RWPE1 (cell line): ENCODE measurements at places on chromosomes 5 and 9.

DNA sequence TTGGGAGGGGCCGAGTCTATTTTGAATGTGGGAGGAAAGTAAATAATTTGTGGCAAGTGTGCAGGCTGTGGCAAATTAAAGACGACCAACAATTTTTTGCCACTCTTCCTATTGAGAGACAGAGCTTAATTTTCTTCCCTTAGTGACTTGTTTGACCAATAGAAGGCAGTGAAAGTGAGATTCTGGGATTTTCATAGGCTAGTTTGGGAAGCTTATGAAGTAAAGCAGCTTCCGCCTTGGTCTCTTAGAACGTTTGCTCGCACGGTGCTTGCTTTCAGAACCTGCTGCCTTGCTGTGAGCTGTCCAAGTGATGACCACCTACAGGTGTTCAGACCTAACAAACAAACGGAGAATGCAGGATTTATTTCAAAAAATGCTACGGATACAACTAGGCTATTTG, 6.7 kb upstream of the OR1N2 start:
- no peak for DNase-seq

DNA sequence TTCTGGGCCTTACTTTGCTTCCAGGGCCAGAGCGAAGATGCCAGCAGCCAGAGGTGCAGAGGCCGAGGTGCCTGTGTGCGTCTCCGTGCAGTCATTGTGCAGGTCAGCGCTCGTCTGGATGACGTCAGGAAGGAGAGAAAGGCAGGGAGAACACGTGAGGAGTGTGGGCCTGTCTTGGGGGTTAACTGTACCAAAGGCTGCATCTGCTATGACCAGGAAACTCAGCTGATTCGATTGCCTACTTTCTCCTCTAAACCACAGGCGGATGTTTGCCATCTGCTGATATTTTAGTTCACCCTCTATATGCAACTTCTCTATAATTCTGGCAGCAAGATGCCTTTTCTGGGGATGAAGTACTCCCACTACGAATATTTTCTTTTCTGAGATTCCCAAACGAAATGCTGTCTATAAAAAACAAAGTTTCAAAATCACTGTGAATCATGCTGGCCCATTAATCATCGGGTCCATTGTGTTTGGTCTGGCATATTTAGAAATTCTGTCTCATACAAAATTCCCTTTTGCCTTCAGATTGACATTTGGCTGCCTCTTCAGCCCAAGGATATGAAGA, 24.8 kb downstream of the PCSK1 start:
- peak; percentile 98 for DNase-seq

DNA sequence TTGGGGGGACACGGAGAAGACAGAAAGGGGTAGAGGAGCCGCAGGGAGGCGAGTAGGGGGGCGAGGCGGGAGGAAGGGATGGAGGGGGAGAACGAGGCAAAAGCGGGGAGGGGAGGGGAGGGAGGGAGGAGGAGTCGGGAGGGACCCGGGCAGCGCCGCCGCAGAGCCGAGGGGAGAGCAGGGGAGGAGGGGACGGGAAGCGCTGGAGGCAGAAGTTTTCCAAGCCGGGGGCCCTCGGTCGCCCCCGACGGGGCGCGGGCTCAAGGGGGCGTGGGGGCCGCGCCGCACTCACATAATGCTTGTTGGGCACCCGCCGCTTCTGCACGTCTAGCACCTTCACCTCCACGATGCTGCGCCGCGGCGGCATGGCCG, 353 bp downstream of the SH3PXD2B start:
- DNase-seq: no peak

DNA sequence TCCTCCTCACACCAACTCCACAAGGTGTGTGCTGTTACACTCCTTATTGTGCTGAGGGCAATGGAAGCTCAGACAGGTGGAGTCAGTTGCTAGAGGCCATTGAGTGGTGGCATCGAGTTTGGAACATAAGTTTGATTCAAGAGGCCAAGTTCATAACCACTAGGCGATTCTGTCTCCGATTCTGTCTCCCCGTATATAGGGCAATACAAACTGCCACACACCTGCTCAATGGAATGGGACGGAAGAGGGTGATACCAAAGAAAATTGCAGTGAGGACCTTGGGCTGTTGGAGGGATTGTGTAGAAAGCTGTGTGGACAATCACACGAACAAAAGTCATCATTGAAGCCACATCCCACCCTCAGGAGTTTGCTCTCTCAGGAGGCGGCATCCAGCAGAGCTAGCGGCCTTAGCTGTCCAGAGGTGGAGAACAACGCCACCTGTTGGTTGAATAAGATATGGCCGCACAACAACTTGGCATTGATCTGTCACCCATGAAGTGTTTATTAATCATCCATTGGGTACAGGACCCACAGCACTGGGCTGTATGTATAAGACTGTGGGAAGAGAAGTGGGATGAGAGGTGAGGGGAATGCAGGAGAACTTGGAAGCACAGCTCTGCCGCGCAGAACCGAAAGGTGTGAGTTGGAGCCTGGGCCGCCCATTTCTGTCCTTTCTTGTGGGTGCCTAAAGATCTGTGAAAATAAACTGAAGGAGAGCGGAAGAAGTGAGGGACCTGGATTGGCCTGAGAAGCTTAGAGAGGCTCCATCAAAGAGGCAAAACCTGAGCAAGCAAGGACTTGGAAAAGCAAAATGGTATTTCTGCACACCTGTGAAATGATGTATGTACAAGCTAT, 16.1 kb upstream of the NEUROG1 start:
- DNase-seq: peak; percentile 84

DNA sequence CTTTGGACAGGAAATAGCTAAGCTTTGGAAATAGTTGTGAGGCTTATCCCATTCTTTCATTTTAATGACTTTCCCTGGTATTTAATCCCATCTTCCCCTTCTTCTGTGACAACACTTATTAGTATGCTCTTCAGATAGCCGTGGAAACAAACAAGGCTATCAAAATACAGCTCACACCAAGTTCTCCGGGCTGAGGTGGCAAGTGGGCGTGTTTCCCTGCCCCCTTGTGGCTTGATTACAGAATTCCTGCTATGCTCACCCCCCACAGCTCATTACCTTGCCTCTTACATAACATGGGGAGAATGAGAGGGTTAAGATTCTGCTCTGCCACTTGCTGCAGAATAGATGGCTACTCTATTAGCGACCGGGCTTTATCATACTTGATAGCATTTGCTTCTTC, 437.1 kb upstream of the TLE4 start:
- no peak for DNase-seq

GRCh38 chr5:158466191-158466590, 607.2 kb upstream of the CLINT1 start:
- DNase-seq: no peak

GRCh38 chr5:179242676-179243075, 102.6 kb downstream of the ADAMTS2 start:
- DNase-seq: no peak

GRCh38 chr5:133775584-133776304, 163.4 kb upstream of the FSTL4 start:
- DNase-seq: no peak

DNA sequence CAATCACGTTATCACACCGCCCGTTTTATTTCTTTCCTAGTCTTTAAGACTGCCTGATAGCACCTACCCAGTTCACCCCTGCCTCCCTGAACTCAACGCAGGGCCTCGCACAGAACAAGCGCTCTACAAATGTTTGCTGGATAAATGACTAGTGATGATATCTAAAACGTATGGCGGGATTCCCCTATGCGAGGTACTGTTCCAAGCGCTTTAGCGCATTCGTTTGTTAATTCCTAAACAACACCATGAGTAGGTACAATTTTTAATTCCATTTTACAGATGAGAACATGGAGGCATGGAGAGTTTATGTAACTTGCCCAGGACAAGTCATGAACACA, 6.6 kb downstream of the POU4F3 start:
- no peak for DNase-seq

GRCh38 chr9:9901624-9902023, 711.2 kb downstream of the PTPRD start:
- no peak for DNase-seq

GRCh38 chr5:30279237-30279636, 914.2 kb upstream of the CDH6 start:
- no peak for DNase-seq

GRCh38 chr5:59097712-59098111, 514.8 kb downstream of the RAB3C start:
- DNase-seq: no peak

DNA sequence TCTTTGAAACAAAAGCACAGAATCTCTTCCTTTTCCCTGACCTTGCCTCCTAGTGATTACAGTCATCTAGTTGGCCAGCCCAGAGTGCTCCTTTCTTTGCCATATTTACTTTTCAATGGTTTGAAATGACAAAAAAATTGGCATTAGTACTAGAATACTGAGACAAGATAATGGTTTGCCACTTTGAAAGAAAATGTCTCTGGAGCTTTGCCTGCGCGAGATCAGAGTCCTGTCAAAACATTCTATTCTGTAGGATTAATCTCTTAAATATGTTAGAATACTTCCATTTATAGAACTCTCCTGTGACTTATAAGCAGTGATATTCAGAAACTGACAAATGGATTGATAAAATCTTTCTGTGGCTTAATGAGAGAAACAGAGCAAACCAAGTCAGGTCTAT, 484.0 kb upstream of the IZUMO3 start:
- DNase-seq: no peak

GRCh38 chr5:63255594-63255993, 677.0 kb downstream of the LRRC70 start:
- no peak for DNase-seq

GRCh38 chr5:59917121-59917520, 23.6 kb upstream of the PDE4D start:
- DNase-seq: no peak

DNA sequence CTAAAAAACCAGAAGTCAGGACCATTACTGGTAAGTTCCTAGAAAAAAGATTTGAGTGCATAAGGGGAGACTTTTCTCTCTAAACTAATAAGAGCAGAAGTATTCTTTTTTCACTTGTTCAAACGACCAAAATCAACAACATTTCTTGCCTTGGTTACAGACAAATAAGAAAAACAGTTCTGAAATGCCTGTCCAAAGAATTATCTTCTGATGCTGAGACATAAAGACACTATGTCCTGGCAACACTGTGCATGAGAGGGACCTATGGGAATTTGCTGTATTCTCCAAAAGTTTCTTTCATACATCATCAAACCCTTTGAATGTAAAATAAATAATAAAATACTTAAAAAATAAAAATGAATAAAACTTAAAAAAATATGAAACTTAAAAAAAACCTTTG, 50.4 kb downstream of the ZNF474 start:
- DNase-seq: no peak

DNA sequence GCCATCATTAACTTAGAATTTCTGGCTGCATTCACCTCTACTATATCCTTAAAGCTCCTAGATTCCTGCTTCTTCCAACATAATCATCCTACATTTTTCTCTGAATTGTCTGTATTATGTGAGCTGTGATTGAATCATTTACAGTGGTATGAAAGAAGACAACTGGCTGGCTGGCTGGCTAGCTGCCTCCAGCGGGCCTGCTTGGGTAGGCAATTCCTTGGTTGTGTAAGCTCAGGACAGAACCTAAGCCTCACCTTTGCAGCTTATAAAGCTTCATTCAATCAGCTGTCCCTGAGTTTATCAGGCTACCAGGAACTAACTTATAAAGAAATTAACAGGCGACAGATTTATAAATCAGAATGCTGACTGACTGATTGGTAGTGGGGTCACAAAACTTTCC, 162.7 kb upstream of the NR3C1 start:
- DNase-seq: no peak

GRCh38 chr5:41821051-41821450, 49.2 kb downstream of the OXCT1 start:
- DNase-seq: no peak

DNA sequence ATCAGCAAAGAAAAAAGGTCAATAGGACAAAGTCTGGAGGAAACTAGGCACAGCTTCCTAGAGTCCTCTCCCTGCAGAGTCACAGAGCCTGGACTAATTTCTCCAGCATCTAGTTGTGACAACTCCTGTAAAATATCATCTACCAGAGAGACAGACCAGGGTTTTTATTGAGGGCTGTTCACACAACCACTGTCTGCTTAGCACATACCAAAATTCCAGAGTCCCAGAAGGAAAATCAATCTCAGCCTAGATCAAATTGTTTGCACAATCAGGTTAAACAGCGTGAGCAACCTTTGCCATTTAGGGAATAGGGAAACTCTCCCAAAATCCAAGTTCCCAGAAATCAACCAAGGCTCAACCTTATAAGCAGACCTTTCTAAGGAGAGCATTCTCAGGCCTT, 190.3 kb downstream of the SYK start:
- DNase-seq: no peak

DNA sequence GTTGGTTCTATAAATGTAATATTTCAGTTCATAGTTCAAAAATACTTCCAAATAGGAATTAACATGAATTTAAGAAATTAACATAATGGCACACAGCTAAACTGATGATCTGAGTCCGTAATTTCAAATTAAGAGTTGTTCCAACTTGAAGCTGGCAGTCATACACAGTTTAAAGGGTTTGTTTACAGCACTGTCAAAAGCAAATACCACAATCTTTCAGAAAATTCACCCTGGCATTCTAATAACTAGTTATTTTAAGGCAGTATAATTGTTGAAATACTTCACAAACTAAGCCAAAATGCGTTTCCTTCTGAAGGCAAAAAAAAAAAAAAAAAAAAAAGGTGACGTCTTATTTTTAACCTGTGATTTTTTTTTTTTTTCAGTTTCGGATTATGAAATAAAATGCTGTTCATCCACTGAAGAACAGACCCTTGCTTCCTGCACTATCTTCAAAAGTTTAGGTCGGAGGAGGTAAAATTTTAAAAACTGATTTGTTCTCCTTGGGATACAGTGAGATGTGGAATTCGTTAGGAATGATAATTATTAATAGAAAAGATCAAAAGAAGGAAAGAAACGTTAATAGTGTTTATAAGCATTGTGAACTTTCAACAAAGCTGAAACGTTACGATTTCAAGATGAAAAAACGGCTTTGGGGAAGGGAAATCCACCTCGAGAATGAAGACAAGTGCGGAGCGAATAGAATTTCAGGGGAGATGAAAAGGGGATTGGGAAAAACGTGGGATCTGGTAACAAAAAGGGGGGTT, 850 bp downstream of the IL6ST start:
- DNase-seq: no peak

- peak; percentile 68 for DNase-seq
Measured at GRCh38 chr5:57482671-57483106, at the start of gene ACTBL2. ACTBL2 (minus strand) TSS chr5:57482811; CDS start chr5:57482707, 104 bp downstream.

DNA sequence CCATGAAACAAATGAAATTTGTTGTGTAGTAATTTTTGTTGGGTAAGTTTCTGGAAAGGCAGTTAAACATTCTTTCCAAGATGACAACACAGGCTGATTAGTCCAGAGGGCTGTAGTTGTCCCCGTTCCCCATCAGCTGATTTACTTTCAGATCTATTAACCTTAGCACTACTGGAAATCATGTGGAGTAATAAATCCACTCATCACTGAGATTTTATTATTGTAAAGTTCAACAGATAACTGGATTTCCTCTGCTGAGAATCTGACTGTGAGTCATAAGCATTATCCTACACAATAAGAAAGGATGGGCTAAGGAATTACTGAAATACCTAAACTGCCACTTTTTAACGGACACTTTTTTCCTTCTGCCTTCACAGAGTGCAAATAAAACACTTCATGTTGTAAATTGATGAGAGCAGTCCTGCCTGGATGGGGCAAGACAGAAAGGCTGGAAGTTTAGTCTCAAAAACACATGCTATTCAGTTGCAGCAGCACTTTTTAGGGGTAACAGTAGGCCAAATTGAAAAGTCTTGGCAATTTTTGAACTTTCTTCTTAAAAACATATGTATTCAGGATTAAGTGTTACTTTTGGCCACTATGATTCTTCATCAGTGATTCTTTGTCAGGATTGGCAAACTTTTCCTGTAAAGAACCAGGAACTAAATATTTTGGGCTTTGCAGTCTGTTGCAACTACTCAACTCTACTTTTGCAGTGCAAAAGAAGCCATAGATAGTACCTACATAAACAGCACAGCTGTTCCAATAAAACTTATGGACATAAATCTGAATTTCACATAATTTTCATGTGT, 7.0 kb downstream of the STOM start:
- DNase-seq: peak; percentile 60

- DNase-seq: peak; percentile 87
Measured at GRCh38 chr5:134435560-134435959, 23.9 kb upstream of the CDKN2AIPNL start.
